ENCODE measurements at places on chromosomes 16 and 17. TPM values are rescaled to one million over a fixed set of nuclear protein-coding genes. Genes with fewer than 3 reads are reported as not detected.

- DNase-seq = no peak
Observed at GRCh38 chr17:54944796-54945195, 23.7 kb downstream of the COX11 start.

DNA sequence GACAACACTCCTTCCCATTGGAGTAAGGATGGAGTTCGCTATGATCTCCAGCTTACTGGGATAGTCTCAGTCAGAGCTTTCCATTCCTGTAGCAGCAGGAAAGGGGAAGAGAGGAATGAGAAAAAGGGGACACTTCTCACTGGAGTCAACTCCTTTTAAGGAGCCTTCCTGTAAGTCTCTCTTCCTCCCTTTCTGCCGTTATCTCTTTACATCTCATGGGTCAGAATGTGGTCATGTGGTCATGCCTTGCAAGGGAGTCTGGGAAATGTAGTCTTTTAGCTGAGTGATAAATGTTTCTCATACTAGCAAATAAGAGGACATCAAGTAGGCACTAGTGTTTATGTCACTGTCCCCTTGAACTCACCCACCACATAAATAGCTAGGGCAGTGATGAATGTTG, 227.3 kb downstream of the HAPSTR1 start:
- DNase-seq = no peak

DNA sequence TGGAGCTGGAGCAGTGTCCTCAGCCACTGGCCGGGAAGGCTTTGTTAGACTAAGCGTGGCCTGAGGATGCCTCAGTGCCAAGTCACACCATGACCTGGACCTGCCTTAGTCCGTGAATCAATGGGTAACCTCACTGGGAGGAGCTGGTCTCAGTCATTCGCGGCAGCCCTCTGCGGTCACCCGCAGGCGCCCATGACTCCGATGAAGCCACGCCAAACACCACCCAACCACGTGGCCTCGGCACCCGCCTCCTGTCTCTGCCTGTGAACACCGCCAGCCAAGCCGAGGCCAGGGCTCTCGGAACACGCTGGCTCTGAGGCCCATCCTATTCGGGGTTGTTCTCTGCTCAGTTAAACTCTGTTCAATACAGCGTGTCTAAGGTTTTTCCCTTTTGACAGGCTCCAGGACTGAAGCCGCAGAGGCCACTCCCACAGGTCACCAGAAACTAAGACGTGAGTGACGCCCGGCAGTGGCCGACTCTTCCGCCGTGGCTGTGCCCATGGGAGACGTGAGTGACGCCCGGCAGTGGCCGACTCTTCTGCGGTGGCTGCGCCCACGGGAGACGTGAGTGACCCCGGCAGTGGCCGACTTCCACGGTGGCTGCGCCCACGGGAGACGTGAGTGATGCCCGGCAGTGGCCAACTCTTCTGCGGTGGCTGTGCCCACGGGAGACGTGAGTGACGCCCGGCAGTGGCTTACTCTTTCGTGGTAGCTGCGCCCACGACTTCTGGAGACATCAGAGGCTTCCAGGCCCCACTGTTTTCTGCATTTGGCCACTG, 16.8 kb upstream of the PABPN1L start:
- no peak for DNase-seq

DNA sequence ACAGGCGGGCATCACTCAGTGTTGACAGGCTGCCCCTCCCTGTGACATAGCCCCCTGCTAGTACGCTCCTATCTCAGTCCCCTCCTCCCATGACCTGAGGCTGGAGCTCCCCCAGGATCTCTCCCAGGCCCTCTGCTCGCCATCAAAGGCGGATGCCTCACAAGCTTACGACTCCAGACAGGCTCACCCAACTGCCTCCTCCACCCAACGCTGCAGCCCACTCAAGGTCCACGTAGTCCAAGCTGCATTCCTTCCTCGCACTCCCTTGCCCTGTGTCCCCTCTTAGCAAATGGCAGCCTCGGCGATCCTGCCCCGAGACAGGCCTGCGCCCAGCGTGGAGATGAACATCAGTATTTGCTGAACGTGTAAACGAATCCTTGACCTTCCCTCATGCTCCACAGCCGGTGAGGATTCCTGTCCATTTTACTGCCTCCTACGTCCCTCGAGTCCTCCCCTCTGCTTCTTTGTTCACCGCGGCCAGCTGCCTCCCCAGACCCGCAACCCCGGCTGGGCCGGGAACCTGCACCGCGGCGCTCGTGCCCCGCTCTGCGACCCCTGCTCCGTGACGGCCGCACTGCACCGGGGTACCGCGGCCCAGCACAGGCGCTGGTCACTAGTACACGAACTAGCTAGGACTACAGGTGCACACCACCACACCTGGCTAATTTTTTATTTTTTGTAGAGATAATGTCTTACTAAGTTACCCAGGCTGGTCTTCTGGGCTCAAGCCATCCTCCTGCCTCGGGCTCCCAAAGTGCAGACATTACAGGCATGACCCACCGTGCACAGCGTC, 838 bp upstream of the TMEM97 start:
- DNase-seq = peak; percentile 64

- DNase-seq = no peak
Observed at GRCh38 chr17:63641692-63642448, 19.7 kb downstream of the MAP3K3 start.

- no peak for DNase-seq
Observed at GRCh38 chr17:78342449-78343186, 17.3 kb downstream of the SOCS3 start.

- no peak for DNase-seq
Observed at GRCh38 chr16:82386761-82387160, 216.7 kb upstream of the MPHOSPH6 start.

DNA sequence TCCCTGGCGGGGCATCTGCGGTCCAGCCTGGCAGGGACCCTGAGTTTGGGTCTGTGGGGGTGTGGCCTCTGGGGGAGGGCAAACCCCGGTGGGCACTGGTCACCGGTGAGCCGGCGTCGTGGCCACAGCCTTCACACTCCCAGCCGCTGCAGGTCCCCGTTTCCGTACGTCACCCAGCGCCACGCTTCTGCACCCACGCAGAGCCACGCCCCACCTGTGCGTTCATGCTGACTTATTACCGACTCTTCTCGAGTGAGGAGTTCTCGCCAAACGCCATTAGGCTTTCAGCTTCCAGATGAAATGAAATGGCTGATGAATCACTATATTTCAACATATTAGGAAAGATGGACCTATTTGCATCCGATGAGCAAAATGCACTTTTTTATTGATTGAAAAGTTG, 8.8 kb upstream of the SSTR5 start:
- DNase-seq = no peak

DNA sequence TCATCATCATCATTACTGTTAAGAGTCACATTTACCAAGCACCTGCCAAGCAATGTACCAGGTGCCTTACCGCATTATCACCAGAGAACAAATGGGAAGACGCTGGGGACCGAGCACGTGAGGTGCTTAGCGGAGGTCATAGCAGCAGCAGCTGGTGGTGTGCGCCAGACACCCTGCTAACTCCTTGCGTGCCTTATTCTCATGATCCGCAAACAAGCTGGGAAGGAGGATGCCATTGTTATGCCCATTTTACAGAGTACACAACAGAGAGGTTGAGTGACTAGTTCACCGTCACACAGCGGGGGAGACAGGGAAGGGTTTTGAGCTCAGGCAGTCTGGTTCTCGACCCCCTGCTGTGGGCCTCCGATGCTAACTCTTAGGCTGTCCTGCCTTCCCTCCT, 7.3 kb downstream of the ATP2A3 start:
- no peak for DNase-seq

DNA sequence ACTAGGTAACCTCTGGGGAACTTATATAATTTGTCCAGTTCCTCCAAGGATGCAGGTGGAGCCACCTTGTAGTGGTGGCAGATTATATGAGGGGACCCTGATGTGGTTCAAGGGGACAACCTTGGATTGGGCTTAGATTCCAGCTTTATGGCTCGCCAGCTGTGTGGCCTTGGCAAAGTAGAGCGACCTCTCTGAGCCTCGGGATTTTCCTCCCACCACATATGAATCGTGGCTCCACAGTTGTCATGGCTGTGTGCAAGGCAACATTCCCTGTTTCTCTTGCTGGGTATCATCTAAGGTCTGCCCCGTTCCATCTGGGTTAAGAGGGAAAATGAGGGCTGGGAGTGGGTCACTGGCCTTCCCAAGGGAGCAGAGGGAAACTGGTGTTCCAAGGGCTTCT, 104.6 kb downstream of the RAB11FIP4 start:
- DNase-seq = no peak

DNA sequence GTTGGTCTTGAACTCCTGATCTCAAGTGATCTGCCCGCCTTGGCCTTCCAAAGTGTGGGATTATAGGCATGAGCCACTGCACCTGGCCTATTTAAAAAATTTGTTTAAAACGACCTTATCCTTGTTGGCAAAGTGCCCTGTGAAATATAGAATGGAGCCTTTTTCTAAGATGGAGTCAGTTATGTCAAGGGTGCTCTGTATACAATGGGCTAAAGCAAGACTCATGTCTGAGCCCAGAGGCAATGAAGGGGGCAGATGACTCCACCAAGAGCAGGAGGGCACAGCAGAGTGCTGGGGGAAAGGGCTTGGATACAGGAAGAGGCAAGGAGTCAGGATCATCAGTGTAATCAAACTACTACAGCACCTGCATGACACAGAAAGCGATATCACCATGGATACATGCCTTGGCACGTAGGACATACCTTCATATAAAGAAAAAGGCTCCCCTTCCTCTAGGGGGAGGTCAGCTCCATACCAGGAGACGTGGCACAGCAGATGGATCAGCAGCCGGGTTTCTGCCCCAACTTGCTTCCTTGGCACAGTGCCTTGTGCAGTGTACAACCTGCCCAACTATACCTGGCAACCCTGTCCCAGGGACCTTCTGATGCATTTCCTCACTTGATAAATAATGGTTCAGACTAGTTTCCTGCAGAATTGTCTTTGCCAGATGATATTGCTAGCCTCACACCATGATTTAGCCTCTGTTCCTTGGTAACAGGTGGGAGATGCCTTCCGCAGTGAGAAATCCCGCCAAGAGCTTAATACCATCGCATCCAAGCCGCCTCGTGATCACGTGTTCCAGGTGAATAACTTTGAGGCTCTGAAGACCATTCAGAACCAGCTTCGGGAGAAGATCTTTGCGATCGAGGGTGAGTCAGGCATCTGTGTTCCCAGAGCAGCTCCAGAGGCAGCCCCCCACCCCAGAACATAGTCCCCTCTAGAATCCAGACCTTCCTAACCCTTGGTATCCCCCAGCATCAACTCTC, 15.3 kb downstream of the ITGAM start:
- DNase-seq = no peak

DNA sequence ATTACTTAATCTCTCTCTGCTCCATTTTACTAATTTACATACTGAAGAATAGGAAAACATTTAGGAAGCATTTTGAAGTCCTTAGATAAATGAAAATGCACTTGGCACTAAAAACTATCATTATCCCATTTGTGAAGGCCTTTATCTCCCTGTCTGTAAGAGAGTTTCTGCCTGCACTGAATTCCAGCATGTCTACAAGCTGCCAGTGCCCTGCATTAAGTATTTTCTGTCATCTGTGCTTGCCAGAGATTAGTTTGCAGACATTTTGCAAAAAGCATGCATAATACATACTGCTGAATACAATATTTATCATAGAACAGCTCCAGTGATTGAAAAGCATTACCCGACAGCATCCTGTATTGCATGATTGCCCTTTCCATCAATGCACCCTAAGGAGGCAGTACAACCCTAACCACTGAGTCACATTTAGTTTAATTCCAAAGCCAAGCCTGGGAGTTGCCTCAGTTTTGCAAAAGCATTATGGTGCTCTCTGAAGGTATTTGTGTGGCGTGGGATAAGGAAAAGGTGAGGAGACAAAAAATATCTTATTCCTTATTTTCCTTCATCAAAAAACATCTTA, 280.2 kb upstream of the TOM1L1 start:
- DNase-seq = no peak

- DNase-seq = no peak
Observed at GRCh38 chr17:82391496-82392066, 20.0 kb downstream of the UTS2R start.

DNA sequence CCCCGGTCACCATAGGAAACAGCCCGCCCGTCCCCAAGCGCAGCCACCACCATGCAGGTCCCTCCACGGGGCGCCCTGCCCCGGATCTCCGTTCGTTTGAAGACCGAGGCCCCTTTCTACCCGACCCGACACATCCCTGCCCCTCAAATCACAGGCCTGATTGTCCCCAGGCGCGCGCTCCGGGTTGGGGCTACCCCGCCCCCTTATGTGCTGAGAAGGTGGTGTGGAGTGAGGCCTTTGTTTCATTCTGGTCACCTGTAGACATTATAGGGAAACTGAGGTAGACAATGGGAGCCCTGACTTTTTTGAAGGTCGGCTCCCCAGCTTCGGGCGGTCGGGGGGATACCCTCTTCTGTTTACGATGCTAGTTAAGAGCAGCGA, 763 bp upstream of the ACTG1 start:
- peak; percentile 87 for DNase-seq

DNA sequence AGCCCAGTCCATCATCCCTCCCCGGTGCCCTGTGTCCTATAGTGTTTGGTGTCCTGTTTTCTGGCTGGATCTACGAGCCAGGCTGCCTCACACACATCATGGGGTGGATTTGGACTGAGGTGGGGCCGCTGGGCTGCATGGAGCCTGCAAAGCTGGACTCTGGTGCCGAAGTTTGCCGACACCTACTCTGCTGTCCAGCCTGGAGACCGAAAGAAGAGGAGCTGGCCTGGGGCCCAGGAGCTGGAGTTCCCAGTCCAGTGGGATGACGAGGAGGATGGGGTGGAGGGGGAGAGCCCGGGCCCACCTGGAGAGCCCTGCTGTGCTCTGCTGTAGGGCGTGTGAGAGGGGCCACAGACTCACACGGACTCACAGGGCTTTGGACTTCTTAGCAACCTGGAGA, 40.3 kb upstream of the ENPP7 start:
- no peak for DNase-seq

- peak; percentile 45 for DNase-seq
Observed at GRCh38 chr17:75110234-75110937, 617 bp downstream of the ARMC7 start.

GRCh38 chr16:78183437-78184237, 84.2 kb downstream of the WWOX start:
- DNase-seq = no peak

- DNase-seq = peak; percentile 96
Observed at GRCh38 chr17:42659079-42659931, at the start of gene TUBG2. Gene TUBG2 (plus strand): TSS chr17:42659284. CDS start chr17:42659504, 220 bp downstream.

- DNase-seq = no peak
Observed at GRCh38 chr16:87094556-87094865, 222.7 kb downstream of the C16orf95 start.

DNA sequence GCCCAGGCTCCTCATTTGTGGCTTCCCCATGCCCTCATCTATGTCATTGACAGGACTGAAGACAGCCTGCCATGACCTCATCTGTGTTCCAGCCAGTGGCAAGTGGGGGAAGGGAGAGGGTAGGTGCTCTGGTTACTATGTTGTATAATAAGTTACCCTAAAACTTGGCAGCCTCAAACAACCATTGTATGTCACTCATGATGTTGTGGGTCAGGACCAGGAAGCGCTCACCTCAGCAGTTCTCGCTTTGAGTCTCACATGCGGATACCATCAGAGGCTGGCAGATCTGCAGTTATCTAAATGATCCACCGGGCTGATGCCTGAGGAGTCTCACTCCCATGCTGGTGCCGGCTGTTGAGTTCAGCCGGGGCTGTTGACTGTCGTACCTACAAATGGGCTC, 89.0 kb upstream of the TMEM97 start:
- no peak for DNase-seq

The CDK5R1 gene
- total RNA-seq = 8.8 TPM

The C1QL1 gene
- total RNA-seq = 4.7 TPM

The ACSM3 gene
- total RNA-seq = 3.8 TPM

The HES7 gene
- 2.0 TPM for total RNA-seq

Measured in neural progenitor cell (in vitro differentiated cells).